MCF 10A (cell line): ENCODE measurements at places on chromosomes 16 and 17. TPM values are rescaled to one million over a fixed set of nuclear protein-coding genes. Genes with fewer than 3 reads are reported as not detected.

RASL10B gene
- total RNA-seq = 0.09 and 0.10 TPM in 2 replicates

- H3K36me3 ChIP-seq = no peaks in the 10 kb centered on the region
- no peak for DNase-seq
- H3K27ac ChIP-seq = no peak overlapping the region
- H3K4me1 ChIP-seq = peaks cover 12% of the 10 kb centered on the region
Observed at GRCh38 chr16:86955136-86955855, 361.9 kb downstream of the C16orf95 start.

DNA sequence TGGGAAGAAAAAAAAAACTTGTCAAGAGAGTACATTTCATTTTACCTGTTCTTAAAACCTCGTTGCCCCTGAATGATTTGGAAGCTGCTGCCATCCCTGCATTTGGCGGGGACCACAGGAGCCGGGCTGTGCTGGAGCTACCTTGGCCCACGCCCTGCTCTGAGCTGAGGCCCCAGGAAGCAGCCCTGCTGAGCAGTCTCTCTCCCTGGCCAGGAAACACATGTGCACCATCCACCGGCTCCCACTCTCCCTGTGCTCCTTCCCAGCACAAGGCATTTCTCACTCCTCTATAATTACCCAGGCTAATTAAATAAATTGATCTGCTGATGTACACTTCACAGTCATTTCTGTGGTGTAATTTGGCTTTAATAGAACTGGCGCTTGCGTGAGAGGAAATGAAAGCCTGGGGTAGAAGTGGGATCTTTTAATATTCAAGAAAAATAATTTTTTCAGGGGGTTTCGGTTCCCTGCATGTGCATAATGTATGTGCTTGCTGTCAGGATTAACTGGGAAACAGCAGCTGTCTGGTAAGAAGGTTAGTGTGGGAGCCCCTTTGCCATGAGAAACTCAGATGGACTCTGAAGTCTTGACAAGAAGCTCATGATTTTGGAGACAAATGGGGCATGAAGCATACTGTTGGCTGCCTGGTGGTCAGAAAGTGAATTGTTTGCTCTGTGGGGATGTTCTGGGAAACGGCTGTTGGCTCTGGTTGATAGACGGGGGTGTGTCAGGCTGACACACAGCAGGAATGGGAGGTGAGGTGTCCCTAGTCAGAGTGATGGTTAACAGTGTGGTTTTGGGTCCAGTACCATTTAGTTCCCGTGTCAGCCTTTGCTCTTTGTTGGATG is 252.3 kb upstream of the EEF2KMT start:
- H3K4me3 ChIP-seq = no peak overlapping the region
- no peak for DNase-seq
- H3K36me3 ChIP-seq = no peaks in the 10 kb centered on the region
- H3K27ac ChIP-seq = no peak overlapping the region

- no peaks in the 10 kb centered on the region for H3K36me3 ChIP-seq
- peaks cover 6% of the 10 kb centered on the region for H3K4me1 ChIP-seq
- no peak overlapping the region for H3K27ac ChIP-seq
Observed at GRCh38 chr17:81498953-81499600, 13.5 kb downstream of the ACTG1 start.

PRAC1 gene
- not detected in 2 replicates for total RNA-seq

MYOCD gene
- not detected in 2 replicates for total RNA-seq

DNA sequence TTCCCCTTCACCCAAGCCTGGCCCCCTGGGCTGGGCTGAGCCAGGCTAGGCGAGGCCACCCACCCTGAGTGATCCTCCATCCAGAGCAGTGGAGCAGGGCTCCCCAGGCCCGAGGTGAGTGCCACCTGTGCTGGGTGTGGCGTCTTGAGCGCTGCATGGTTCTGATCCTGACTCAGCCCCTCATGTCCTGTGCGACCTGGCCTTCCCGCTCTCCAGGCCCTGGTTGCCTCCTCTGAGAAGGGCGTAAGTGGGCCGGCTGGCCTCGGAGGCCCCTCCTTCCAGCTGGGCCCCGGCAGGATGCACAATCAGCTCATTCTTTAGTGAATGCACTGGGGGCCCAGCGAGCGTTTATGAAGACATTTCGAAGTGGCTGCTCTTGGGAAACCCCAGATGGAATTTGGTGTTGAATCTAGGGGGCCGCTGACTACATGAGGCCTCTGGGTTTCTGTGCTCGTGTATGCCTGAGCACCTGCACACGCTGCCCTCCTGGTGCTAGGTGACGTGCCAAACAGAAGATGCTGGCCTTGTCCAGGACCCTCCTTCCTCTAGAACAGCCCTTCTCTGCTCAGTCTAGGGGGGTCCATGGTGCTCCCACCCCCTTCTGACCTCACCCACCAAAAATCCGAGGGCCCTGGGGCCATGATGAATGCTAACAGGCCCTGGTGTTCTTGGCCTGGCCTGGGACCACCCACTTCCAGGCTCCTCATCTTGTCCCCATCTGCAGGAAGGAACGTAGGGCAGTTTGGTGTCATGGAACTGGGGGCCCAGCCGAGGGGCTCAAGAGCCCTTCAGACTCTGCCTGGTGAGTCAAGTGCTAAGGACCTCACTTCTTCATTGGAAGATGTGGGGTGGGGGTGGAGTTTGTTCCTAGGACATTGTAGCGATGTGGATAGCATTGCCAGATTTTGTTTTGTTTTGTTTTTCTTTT is 3.6 kb upstream of the TMEM92 start:
- peaks cover 4% of the 10 kb centered on the region for H3K36me3 ChIP-seq
- DNase-seq = no peak

STARD3 gene
- total RNA-seq = 30.1 and 31.1 TPM in 2 replicates

CDIP1 gene
- total RNA-seq = 6.0 and 8.0 TPM in 2 replicates

CTU2 gene
- total RNA-seq = 26.9 and 40.8 TPM in 2 replicates

MMP2 gene
- 3.3 and 3.7 TPM in 2 replicates for total RNA-seq

CACNG4 gene
- not detected in 2 replicates for total RNA-seq
